ENCODE measurements at places on chromosomes 1 and 21.

DNA sequence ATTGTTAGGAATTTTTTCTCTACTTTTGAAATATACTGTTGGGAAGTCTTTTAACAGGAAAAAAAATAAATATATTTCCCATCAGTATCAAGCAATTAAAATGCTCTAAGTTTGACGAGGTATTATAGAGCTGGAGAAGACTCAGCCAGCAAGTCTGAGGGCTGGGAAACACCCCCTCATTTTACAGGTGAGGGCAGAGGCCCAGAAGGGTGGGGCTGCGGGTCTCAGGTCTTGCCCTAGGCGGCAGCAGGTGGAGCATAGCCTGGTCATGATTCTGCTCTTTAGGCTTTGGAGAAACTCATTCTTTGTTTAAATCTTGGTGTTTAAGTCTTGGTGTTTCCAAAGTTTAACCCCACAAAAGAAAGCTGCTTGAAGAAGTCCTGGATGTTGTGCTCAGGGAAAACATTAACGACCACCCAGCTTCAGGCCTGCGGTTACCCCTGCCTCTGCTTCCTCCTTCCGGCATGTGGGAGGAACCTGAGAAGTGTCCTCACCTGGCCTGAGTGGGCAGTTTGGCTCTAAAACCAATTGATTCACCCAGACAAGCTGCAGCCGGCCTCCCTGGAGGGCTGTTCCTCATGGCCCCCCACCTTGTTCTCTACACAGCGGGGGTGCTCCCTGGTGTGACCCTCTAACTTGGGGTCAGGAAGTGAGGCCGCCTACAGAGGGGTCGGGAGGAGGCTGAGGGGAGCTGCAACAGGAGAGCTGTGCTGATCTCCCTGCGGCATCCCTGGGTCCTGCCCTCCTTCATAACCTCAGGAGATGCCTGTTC lies 41.7 kb downstream of the OLFML2B start:
- no peak for DNase-seq

DNA sequence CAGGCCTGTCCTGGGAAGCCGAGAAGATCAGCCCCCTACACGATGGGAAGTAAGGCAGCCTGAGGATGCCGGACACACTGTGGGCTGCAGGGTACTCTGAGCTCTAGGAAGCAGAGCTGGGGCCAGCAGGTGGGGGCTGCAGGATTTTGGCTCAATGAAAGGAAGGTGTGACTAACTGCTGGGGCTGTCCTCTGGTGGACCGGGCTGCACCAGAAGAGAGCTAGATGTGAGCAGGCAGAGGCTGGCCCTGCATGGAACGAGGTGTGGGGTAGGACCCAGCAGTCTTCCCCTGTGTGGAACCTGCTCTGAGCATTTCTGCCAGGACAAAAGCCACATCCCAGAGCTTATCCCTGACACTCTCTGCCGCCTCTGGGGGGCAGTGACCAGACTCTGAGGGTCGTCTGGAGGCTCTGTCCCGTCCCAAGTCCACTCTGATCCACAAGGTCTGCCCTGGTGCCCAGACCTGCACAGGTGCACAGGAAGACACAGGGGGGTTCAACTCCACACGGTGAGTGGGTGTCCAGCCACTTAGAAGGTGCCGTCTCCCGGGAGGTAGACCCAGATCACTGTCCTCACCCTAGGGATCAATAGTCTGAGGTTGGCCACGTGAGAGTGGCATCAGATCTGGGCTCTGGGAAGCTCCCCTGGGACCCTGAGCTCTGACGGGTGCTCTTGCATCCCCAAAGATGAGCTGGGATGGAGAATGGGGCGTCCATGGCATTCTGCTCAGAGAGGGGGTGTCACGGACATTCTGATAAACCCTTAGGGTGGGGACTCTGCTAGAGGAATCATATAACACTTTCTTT lies 187.6 kb upstream of the VAMP3 start:
- no peak for DNase-seq

DNA sequence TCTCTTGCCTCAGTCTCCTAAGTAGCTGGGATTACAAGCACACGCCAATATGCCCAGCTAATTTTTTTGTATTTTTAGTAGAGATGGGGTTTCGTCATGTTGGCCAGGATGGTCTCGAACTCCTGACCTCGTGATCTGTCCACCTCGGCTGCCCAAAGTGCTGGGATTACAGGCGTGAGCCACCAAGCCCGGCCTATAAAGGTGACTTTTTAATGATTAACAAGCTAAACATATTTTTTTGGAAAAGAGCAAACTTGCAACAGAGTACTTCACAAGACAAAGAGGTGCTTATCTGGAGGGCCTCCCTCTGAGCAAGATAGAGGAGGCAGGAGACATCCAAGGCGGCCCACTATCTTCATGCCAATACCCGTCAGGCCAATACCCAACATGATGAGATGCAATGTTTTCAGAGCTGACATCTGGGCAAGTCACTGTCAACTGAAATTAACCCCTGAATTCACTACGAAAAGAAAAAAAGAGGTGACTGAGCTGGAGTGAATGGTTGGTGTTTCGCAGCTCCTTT lies 10.5 kb downstream of the BCAR3 start:
- DNase-seq: no peak

GRCh38 chr1:243554686-243555085 lies 295.4 kb downstream of the AKT3 start:
- DNase-seq: no peak

DNA sequence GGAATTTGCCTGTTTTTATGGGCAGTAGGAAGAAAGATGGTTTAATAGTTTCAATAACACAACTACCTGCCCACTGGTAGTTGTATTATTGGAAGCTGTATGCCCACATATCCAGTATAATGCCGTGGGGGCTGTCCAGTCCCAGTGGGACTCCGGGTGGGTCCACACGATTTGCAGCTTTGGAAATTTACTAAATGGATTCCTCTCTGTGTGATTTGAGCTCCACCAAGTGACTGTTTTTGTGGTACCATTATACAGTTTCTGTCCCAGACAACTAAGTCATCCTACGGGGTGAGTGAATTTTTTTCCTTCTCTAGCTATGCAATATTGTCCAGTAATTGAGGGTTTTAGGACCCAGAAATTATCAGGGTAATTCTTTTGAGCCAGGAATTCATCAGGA lies 86.8 kb downstream of the PLA2G4A start:
- no peak for DNase-seq

DNA sequence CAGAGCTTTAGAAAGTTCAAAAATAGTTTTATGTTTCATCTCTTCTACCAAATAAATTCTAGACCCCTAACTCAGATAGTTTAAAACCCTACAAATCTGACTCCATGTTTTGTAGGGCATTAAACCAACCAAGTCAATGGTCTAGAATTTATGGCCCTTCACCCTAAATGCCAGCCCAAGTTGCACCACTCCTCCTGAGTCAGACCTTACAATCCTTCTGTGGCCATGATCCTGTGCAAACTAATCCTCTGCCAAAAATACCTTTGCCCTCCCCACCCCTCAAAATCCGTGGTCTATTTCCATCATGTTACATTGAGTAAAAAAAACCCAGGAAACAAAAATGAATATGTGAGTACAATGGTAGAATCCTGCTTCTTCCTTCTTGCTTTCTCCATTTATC lies 179.3 kb downstream of the NR5A2 start:
- DNase-seq: no peak

DNA sequence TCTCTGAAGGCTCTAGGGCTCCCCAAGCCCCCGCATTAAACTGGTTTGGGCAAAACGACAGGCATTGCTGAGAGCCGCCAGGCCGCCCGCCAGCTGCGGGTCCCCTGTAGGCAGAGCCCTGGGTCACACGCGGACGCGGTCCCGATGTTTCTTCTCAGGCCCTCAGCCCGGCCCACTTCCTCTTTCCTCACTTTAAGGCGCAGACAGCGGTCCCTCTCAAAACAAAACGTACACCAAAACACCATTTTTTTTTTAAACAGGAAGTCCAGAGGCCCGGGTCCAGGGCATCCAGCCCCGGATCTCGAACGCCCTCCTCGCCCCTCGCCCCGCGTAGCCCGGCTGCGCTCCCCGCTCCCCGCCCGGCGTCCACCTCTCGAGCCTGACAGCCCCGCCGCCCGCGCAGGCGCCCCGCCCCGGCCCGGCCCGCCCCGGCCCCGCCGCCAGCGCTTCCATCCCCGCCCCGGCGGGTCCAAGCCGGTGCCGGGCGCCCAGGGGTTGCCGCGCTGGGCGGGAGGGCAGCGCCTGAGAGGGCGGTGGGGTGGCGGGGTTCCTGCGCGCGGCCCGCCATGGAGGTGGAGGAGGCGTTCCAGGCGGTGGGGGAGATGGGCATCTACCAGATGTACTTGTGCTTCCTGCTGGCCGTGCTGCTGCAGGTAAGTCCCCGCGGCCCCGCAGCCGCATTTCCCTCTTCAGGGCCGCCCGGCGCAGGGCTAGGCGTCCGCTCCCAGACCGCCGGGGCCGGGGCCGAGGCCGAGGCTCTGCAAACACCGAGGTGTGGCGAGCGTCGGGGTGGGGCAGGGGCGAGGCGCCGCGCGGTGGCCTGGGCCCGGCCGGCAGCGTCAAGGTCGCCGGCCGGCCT lies at the start of gene SLC22A15:
Gene SLC22A15, plus strand, starts transcription at position 452 of the 859 bp plus-strand sequence. Its CDS starts 115 bp downstream, at position 567.
- DNase-seq: peak; percentile 85

- no peak for DNase-seq
Observed at GRCh38 chr1:222020553-222020952, 278.7 kb upstream of the DUSP10 start.

GRCh38 chr1:91833946-91834345 lies 52.0 kb downstream of the TGFBR3 start:
- no peak for DNase-seq

DNA sequence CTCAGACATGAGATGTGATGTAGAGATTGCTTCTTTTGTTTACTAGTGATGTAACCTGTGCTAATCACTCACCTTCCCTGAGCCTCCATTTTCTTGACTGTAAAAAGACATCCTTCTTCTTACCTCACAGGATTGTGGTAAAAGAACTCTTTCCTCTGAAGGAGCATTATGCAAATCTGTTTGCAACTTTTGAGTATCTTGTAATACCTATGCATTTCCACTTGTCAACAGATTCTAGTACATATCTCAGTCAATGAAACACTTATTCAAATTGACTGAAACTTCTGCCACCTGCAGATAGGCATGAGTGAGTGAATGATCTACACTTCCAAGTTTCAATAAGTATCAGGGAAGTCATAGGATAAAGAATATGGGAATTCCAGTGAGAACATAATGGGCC lies 174.7 kb downstream of the HHIPL2 start:
- DNase-seq: no peak

- DNase-seq: no peak
Observed at GRCh38 chr1:183506561-183506960, 34.3 kb downstream of the SMG7 start.

- DNase-seq: peak; percentile 49
Observed at GRCh38 chr1:15154480-15155036, 1.0 kb downstream of the TMEM51 start.

DNA sequence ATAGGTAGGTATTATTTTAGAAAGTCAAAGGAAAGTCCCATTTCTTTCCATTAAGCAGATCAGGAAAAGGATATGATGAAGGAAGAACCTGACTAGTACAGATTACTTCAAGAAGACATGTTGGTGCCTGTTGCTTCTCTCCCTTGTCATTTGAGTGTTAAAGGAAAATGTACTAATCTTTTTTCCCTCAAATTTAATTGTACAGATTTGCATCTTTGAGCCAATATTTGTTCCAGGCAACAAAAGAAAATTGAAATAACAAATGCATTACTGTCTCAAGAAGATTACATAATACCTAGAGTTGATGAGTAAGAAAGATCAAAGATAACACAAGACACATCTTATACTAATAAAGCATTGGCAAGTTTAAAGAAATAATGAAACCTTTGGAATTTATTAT lies 566.9 kb upstream of the ZP4 start:
- DNase-seq: no peak

- peak; percentile 24 for DNase-seq
Observed at GRCh38 chr1:231628207-231628876, 1.8 kb downstream of the DISC1 start.

GRCh38 chr1:42206164-42206563 lies 41.6 kb upstream of the GUCA2A start:
- DNase-seq: no peak

GRCh38 chr1:163768576-163768975 lies 446.8 kb downstream of the NUF2 start:
- DNase-seq: no peak

DNA sequence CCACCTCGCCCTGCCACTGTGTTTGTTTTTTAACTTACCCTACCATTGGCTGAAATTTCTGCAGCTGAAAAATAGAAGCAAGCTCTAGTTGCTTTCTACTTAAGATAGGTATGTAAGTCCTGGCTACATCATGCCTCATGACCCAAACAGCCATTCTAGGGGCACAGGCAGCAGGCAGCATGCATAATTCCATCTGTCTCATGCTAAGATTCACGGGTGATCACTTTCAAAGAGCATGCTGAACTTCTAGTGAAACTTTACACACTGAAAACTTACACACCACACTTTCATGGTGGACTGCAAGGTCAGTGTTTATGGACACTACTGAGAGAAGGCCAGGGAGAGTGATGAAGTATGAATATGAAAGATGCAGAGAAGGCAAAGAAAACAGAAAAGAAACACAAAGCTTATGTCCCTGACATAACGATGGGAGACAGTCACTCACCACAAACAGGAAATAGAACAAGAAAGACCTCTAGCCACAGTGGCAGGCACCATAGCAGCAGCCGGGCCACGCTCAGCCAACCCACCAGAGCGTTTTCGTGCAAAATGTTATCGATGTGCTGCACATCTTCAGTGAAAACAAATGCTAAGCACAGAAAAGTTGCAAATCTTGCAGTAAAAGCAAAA lies 102.3 kb upstream of the TIAM1 start:
- DNase-seq: no peak

DNA sequence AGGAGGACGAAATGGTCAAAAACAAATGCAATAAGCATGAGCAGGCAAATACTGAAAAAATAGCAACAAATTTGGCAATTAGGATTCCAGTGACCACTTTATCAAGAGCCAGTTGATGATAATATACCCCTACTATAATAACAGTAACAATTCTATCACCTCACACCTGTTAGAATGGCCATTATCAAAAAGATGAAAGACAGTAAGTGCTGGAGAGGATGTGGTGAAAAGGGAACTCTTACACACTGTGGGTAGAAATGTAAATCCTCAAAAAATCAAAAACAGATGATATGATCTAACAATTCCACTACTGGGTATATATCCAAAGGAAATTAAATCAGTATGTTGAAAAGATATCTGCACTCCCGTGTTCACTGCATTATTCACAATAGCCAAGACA lies 114.3 kb upstream of the GFI1 start:
- DNase-seq: no peak

- DNase-seq: peak; percentile 92
Observed at GRCh38 chr1:158999316-159000069, 10.2 kb upstream of the IFI16 start.

- DNase-seq: peak; percentile 61
Observed at GRCh38 chr1:50978144-50978851, 8.3 kb downstream of the CDKN2C start.

DNA sequence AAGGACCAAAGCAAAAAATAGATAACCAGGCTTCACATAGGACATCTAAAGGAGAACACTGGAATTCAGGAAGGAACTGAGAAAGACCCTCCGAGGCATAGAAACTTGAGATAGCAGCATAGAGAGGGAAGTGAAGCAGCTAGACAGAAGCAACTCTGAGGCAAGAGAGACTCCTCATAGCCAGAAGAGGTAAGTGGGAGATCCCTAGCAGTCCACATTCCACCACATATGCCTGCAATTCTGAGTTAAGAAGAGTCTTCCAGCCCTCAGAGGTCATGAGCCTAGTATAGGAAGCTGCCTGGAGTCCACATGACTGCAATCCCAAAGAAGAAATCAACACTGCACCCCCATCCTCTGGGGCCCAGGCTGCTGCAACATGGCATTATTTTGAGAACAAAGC lies 13.9 kb upstream of the FGGY start:
- DNase-seq: no peak
